ENCODE measurements at places on chromosomes 11 and 22.

- DNase-seq: peak; percentile 89
Observed at GRCh38 chr11:15074206-15075161, 1.1 kb downstream of the CALCB start.

- DNase-seq: no peak
Observed at GRCh38 chr22:22773979-22774604, 113.5 kb upstream of the IGLL5 start.

- DNase-seq: no peak
Observed at GRCh38 chr22:47071078-47071806, 308.8 kb downstream of the TBC1D22A start.

GRCh38 chr11:71212871-71213559, 39.4 kb downstream of the SHANK2 start:
- DNase-seq: no peak

DNA sequence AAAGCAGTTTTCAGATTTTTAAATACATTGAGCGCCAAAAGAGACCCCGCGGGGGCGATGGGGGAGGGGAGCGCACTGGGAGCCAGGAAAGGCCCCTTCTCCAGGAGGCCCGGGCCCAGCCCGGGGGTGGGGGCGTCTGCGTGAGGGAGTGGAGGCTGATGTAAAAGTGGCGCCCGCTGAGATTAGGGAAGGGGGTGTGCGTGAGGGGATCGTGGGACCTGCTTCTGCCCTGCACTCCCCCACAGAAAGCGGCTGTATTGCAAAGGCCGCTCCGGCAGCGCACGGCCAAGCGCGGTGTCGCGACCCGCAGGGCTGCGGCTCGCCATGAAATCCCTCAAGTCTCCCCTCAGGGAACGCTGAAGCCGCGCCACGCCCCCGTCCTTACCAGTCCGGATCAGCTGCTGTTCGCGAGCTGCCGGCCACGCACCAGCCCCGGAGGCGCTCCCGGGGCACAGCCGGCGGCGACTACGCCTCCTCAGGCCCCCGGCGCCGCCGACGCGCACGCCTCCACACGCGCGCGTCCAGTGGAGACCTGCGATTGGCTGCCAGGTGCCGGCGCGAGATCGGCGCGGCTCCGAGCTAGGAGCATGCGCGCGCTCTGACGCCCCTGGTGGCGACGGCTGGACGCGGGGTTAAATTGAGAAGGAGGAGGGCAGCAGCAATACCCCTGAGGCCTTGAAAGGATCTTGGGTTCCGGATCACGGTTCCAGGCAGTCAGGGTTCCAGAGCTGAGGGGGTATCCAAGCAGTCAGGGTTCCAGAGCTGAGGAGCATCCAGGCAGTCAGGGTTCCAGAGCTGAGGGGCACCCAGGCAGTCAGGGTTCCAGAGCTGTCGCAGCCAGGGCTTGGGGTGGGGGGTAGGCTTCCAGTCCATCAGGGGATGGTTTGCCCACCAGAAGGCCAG, at the start of gene ZNF280B:
ZNF280B (minus strand) TSS at position 469 of the 903 bp plus-strand sequence. CDS start 19,344 bp downstream, outside the sequence.
- peak; percentile 79 for DNase-seq

DNA sequence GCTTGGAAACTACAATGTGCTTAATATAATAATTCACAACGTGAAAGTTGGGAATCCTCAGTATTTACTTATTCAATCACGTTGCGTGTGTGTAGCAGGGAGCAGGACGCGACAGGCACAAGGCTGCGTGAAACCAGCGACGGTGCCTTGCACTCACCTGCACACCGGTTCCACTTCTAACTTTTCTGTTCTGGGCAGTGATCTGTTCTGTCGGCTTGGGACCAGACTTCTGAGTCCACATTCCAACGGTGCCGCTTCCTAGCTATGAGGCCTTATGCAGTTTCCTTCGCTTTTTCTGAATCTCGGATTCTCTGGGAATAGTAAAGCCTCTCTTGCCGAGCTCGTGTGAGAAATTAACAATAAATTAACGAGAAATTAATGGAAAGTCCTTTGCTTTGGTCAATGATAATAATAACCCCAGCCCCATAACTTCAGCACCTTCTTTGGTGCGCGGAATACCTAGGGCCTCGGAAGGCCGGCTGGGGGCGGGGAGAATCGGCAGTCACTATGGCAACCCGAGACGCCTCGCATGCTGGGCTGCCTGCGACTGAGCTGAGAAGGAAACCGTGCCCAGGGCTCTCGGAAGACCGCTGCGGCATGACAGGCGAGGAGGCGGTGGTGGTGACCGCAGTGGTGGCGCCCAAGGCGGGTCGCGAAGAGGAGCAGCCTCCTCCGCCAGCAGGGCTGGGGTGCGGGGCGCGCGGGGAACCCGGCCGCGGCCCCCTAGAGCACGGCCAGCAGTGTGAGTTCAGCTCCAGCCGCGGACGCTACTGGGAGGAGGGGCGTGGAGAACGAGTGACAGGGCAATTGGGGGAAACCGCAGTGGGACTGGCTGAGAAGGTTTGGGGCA, at the start of gene C11orf97:
C11orf97 (plus strand) TSS at position 530 of the 850 bp plus-strand sequence; CDS start at position 598, 68 bp downstream.
- peak; percentile 71 for DNase-seq

DNA sequence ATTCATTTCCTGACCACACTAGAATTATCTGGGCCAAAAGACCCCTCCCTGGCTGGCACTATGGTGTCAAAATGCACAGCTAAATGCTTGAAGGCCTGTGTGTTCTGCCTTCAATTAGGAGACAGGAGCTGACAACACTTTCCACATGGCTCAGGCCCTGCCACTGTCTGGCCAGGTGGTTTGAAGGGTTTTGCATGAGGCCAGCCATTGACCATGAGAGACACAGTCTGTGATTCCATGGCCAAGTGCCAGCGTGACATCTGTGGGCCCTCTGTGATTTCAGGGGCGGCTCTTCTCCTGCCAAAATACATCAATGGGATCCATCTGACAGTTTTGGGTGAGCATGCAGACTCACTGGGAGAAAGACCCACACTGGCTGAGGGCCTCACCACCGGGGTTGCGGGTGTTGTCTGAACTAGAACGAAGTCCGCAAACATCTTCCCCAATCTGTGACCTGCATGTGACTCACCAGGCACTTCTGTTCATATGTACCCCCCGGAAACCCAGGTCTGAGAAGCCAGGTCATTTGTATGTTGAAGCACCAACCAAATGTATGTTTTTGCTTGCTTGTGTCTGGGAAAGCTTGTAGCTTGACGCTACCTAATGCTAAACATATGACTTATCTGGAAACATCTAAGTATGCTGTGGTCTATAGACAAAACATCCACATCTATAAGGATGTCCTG, 20.7 kb upstream of the NAV2 start:
- no peak for DNase-seq

GRCh38 chr11:46916286-46917108, 1.9 kb downstream of the LRP4 start:
- peak; percentile 33 for DNase-seq

DNA sequence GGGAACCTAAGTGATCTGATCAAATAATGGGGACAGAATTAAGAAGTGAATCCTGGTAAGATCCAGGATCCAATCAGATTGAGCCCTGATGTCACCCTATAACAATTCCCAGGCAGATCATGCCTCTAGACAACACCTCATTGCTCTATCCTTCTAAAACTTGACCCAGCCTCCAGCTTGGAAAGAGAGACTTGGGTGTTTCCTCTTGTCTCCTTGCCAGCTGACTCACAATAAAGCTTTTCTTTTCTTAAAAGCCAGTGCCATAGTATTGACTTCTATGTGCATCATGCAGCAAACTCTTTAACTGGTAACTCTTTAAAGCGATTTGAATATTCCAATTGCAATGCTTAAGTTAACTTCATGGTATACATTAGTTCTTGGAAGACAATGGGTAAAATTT, 109.6 kb upstream of the CHORDC1 start:
- DNase-seq: no peak

DNA sequence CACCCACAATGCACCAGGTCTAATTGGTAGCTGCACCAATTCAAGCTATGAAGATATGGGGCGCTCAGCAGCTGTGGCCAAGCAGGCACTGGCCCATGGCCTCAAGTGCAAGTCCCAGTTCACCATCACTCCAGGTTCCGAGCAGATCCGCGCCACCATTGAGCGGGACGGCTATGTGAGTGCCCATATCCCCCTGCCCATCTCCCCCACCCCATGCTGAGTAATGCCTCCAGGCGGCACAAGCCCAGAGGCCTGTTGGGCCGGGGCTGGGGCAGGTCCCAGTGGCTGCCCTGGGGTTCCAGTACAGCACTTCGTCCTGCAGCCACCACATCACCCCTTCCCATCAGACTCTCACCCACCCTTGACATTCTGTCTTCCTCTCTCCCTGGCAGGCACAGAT, 21.5 kb downstream of the POLR3H start:
- DNase-seq: no peak

GRCh38 chr11:22163394-22163797, 29.5 kb upstream of the ANO5 start:
- no peak for DNase-seq

- DNase-seq: no peak
Observed at GRCh38 chr11:68470304-68470811, 9.8 kb downstream of the PPP6R3 start.

DNA sequence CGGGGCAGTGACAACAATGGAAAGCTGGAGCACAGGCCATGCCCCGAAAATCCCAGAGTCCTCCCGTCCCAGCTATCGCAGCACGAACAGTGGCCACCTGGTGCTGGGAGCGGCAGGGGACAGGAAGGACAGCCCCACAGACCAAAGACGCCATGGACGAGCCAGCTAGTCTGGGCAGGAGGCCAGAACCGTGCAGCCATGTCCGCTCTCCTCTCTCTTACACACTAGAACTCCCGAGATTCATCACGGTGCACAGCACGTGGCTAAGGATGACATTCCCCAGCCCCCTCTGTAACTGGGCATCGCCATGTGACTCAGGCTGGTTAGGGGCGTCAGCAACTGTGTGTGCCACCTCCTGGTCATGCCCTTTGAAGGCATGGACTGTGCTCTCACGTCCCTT, 4.6 kb downstream of the CDPF1 start:
- no peak for DNase-seq

Measured in NCI-H1417 (cell line).